ENCODE measurements at places on chromosomes 1 and 21. TPM values are rescaled to one million over a fixed set of nuclear protein-coding genes. Genes with fewer than 3 reads are reported as not detected.

Gene PGBD2
- 10.2 TPM for total RNA-seq

Gene BARHL2
- not detected for total RNA-seq

DNA sequence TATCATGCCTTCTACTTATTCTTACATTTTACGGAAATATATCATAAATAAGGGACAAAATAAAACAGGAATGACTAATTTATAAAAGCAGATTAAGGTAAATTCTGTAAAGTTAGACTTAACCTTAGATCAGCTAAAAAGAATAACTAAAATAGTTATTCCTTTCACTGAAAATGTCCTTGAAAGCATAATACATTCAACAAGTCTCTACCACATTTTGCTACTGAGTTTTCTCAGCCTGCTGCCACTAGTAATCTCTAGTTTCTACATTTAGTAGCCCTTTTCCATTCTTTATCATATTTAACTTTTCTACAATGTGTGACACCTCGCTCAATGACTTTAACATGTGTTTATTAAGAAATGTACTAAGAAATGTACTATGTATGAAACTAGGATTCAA is 89.0 kb downstream of the DENND1B start:
- no peak for DNase-seq

DNA sequence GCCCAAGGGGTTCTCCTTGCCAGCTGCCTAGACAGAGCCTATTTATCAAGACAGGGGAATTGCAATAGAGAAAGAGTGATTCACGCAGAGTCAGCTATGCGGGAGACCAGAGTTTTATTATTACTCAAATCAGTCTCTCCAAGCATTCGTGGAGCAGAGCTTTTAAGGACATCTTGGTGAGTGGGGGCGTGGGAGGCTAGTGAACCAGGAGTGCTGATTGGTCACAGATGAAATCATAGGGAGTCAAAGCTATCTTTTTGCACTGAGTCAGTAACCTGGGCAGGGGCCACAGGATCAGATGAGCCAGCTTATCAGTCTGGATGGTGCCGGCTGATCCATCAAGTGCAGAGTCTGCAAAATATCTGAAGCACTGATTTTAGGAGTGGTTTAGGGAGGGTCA is 64.8 kb upstream of the MRPS6 start:
- peak; percentile 21 for DNase-seq

- DNase-seq = no peak
Measured at GRCh38 chr1:177753655-177754054, 216.2 kb downstream of the SEC16B start.

GRCh38 chr1:205810448-205811157 is 2.4 kb downstream of the SLC41A1 start:
- peak; percentile 65 for DNase-seq

DNA sequence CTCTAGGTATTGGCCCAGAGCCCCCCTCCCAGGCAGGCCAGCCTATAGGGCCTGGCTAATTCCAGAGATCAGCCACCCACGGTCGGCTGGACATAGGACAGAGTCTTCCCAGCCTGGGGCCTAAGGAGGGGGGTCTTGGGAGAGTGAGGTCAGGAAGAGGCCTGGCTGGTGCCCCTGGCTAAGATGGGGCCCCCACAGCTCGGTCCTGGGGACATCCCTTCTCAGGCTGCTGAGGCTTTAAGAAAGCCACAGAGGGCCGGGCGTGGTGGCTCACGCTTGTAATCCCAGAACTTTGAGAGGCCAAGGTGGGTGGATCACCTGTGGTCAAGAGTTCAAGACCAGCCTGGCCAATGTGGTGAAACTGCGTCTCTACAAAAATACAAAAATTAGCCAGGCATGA is 2.5 kb downstream of the C1orf167 start:
- no peak for DNase-seq

DNA sequence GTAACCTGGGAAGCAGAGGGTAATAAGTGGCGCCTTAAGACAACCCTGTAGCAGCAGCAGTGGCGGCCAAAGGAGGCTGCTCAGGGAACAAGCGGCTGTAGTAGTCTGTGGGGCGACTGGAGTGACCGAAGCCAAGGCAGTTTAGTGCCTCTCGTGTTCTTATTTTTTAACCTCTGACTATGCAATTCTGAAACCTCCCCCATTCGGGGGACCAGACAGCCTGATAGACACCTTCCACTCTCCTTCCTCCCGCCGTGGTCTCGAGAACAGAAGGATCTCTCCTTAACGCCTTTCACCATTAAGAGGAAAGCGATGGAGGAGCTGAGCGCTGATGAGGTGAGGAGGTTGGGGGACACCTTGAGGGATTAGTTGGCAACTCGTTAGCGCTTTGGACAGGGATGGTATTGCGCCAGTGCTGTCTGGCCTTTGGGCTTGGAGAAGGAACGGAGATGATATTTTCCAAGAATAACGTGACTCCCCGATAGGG is 644 bp downstream of the UBE4B start:
- peak; percentile 57 for DNase-seq

GRCh38 chr1:155698382-155699038 is 9.6 kb downstream of the DAP3 start:
- DNase-seq = peak; percentile 20

Gene NBPF10
- 0.31 TPM for total RNA-seq

Gene LZIC
- total RNA-seq = 14.8 TPM

DNA sequence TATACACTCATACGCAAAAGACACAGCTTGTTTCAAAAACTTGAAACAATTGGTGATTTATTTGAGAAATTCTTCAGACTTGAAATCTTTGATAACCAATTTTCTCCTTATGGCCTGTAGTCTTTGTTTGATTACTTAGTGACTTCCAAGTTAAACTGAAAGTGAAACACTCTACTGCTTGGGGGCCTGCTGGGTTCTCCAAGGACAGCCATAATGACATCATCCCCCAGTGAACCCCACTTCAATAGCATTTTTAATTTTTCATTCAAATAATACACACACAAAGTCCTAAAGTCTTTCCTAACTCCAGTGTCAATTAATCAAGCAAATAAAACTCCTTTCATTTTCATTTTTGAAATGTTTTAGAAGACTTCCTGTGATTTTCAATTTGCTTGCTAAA is 59.2 kb downstream of the KRTAP19-8 start:
- no peak for DNase-seq

Gene CFHR1
- total RNA-seq = not detected

Measured in GM23338 (cell line).